ENCODE measurements at places on chromosomes 2 and 18.
A peak's percentile ranks its signal among the peaks of the same experiment; 100 is the strongest.

GRCh38 chr2:182404092-182404491, 22.7 kb downstream of the PDE1A start:
- no peak overlapping the region for H3K27ac ChIP-seq
- H3K4me3 ChIP-seq: no peak overlapping the region
- H3K4me1 ChIP-seq: no peaks in the 10 kb centered on the region
- no peaks in the 10 kb centered on the region for H3K27me3 ChIP-seq
- no peaks in the 10 kb centered on the region for H3K36me3 ChIP-seq

DNA sequence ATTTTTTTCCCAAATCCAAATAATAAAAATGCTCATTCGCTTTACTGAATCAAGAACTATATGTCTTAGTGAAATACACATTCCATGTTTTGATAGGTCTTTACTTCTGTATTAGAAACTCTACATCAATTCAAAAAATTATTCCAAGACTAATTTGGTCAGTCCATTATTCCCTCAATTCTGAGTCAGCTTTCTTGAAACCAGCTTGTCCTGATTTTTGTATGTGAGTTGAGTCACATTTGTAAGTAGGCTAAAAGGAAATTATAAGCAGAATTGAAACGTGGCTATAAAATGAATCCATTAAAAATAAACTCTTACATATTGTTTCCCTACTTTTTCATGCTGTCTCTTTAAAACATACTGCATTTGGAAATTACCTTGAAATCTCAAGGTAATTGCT, 113.0 kb downstream of the DNER start:
- no peak for DNase-seq
- H3K4me1 ChIP-seq: no peaks in the 10 kb centered on the region
- no peak overlapping the region for H3K27ac ChIP-seq

GRCh38 chr2:183037074-183037552, 1.1 kb downstream of the NCKAP1 start:
- peak overlapping the region; percentile 90 for H3K4me3 ChIP-seq
- no peaks in the 10 kb centered on the region for H3K36me3 ChIP-seq
- no peak for DNase-seq
- H3K27me3 ChIP-seq: no peaks in the 10 kb centered on the region
- H3K27ac ChIP-seq: peak overlapping the region; percentile 97

DNA sequence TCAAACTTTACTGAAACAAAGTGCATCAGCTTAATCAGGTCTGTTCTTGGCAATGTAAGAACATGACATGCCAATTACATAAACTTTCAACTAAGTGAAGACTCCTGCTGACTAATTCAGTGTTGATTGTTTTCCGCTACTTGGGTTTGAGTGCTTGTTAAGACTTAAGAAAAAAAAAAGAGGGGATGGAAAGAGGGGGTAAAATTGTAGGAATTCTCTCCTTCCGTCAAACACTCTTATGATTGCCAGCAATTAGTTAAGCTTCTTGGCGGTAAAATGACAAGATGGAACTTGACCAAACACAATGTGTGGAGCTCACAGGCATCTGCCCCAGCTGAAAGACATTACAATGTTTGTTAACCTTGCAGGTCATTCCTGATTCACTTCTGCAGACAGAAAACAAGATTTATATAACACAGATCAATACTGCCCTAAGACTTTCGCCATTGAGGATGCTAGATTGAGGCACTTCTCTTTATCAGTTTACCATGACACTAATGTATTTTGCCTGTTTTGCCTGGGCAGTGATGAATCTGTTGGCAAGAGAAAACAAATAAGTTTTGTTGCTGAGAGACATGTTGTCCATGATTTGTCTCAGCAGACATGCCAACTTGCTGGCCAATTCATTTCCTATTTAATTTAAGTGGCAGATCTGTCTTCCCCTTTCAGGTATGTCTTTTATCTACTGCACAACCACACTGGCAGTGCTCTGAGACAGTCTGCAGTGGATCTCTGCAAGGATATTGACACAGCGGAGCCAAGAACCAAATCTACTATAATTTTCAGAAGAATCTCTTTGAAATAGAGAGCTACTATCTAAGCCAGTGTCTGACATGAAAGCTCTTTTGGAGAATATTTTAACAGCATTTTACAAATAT, 410.0 kb upstream of the KCNH7 start:
- no peaks in the 10 kb centered on the region for H3K4me1 ChIP-seq
- H3K4me3 ChIP-seq: no peak overlapping the region
- H3K36me3 ChIP-seq: no peaks in the 10 kb centered on the region
- H3K27ac ChIP-seq: no peak overlapping the region

- no peak overlapping the region for H3K27ac ChIP-seq
- no peaks in the 10 kb centered on the region for H3K4me1 ChIP-seq
- H3K4me3 ChIP-seq: no peak overlapping the region
- no peaks in the 10 kb centered on the region for H3K36me3 ChIP-seq
Observed at GRCh38 chr2:126761981-126762878, 106.3 kb downstream of the GYPC start.

DNA sequence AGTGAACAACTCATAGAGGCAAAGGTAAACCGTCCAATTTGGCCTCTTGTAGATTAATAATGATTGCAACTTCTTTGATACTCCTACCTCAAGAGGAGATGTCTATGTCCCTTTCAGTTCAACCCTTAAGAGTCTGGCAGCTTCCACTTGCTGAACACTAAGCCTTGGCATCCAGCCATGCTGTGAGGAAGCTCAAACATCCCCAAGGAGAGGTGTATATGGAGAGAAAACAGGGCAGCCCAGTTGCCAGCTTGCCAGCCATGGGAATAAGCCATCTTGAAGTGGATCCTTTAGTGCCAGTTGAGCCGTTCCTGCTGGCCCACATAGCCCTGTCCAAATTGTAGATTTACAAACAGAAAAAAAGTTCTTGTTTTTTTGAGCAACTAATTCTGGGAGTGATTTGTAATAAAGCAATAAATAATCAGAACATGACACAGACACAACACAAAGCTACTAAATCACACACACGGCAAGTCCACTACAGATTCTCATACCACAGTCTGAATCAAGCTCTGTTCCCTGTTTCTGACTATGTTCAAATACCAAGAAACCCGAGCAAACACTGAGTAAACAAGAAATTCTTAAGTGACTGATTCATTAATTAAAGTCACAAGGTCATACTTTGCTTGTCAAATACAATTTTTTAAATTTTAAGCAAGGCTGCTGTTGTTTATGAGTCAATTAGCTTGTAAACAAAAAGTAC, 96.1 kb downstream of the PID1 start:
- DNase-seq: no peak
- H3K27ac ChIP-seq: no peak overlapping the region
- no peak overlapping the region for H3K4me3 ChIP-seq
- no peaks in the 10 kb centered on the region for H3K27me3 ChIP-seq
- H3K36me3 ChIP-seq: no peaks in the 10 kb centered on the region

GRCh38 chr2:189150033-189150432, 29.5 kb downstream of the COL5A2 start:
- no peaks in the 10 kb centered on the region for H3K27me3 ChIP-seq
- H3K36me3 ChIP-seq: no peaks in the 10 kb centered on the region

DNA sequence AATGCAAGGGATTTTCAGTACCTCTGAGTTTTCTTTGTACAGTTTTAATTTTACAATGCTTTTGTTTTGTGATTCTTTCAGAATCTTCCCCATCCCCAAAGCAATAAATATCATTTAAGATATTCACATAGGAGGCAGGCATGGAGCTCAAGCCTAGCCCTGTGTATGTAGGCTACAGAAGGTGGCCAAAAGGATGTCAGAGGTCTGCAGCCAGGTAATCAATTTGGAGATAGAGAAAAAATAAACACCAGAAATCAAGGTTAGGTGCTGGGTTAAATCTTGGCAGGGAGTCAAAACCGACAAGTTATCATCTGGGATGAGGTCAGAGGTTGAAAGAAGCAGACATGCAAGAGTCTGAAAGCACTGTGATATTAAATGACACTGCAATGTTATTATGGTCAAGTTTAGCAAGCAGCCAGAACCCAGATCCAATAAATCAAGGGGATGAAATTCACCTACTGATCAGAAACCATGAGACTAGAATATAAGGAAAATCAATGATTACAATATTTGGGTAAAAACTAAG, 45.1 kb upstream of the LRP1B start:
- H3K4me3 ChIP-seq: no peak overlapping the region
- no peak for DNase-seq

- H3K4me1 ChIP-seq: no peaks in the 10 kb centered on the region
- no peaks in the 10 kb centered on the region for H3K36me3 ChIP-seq
Observed at GRCh38 chr2:74099271-74099670, 48.4 kb downstream of the BOLA3 start.

- H3K4me1 ChIP-seq: no peaks in the 10 kb centered on the region
- no peak overlapping the region for H3K27ac ChIP-seq
- DNase-seq: no peak
- H3K36me3 ChIP-seq: no peaks in the 10 kb centered on the region
Observed at GRCh38 chr18:7885865-7886264, 318.7 kb downstream of the PTPRM start.

DNA sequence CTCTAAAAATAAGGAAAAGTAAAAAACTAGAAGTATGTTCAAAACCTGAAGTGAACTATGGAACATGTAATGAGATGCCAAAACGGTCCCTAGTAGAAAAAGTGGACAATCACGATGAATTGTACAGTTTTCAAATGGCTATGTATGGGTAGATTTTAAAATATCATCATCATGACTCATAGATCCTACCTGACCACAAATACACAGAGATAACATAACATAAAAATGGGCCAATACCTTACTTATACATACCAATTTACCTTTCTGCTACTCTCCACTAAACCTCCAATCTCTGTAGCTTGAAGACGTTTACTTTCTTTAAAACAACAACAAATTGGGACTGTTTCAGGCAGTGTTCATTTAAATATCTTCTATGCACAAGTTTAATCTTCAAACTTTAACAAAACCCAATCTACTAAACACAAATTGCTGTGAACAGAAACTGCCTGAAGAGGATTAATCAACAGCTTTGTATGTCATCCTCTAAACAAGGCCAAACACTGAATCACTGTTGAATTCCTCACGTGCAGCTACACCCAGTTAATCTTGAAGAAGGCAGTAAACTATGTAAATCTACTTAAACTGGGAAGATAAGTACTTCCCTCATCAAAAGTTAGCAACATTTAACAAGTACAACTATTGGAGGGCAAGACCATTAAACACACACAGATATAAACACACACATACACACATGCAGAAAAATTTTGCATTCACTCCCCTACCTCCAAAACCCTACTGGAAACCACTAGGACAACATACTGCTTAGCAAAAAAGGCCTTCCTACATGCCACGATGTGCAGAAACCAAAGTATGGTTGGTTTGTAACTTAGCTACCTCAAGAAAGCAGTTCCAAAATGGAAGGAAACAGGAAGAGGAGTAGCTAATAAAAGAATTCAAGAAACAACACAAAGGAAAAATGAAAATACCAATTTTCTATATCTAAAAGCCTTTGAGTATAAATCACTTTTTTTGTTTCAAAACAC, 90.3 kb downstream of the RBMS1 start:
- H3K36me3 ChIP-seq: no peaks in the 10 kb centered on the region
- no peak overlapping the region for H3K4me3 ChIP-seq
- peak overlapping the region; percentile 99 for H3K27ac ChIP-seq
- no peaks in the 10 kb centered on the region for H3K27me3 ChIP-seq
- H3K4me1 ChIP-seq: peaks cover 16% of the 10 kb centered on the region

- H3K4me3 ChIP-seq: no peak overlapping the region
- H3K4me1 ChIP-seq: no peaks in the 10 kb centered on the region
- no peaks in the 10 kb centered on the region for H3K36me3 ChIP-seq
- no peak for DNase-seq
Observed at GRCh38 chr2:64697297-64698176, 43.8 kb upstream of the SERTAD2 start.

- H3K4me3 ChIP-seq: peak overlapping the region; percentile 13
- DNase-seq: peak; percentile 30
- H3K27me3 ChIP-seq: no peaks in the 10 kb centered on the region
- H3K36me3 ChIP-seq: no peaks in the 10 kb centered on the region
Observed at GRCh38 chr2:95076705-95077529, 44.7 kb downstream of the MRPS5 start.

GRCh38 chr2:37364351-37364750, 19.9 kb downstream of the QPCT start:
- H3K4me3 ChIP-seq: no peak overlapping the region
- H3K36me3 ChIP-seq: no peaks in the 10 kb centered on the region
- no peak for DNase-seq
- H3K4me1 ChIP-seq: no peaks in the 10 kb centered on the region
- H3K27ac ChIP-seq: no peak overlapping the region
- H3K27me3 ChIP-seq: no peaks in the 10 kb centered on the region

DNA sequence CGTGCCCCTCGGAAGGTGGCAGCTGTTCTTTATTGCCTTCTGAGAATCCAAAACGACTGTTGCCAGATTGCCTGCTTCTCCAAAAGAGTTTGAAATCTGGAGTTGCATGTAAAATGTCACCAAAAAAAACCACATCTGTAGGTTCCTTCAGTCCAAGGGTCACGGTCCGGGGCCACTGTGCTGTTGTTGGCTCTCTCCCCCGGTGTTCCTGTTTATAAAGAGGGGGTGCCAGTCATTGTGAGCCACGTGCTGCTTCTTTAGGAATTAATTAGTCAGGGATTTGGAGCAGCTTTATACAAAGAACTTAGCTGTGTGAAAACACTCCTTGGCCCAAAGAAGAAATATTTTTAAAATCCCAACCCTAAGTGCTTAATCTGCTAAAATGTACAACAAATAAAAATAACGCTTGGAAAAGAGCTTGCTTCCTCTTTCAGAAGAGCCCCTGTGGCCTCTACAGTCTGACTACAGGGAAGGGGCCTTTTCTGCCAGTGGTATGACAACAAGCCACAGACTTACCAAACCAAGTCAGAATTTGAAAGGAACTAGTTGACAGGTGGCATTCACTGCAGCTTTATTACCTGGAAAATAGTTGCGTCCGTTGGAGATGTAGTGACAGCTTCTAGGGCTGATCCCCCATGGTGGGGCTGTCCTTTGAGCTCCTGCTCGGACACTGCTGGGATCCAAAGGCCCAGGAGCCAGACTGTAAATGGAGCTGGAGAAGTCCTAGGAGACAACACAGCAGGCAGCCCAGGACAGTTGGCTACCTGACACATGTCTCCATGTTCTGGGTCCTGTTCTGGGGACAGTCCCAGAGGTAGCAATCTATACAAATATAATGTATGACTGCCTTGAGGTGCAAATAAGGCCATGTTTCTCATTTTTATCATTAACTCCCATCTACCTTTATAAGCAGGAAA, 84.5 kb upstream of the SLC1A4 start:
- no peaks in the 10 kb centered on the region for H3K36me3 ChIP-seq
- no peak for DNase-seq
- H3K27me3 ChIP-seq: no peaks in the 10 kb centered on the region
- H3K4me3 ChIP-seq: no peak overlapping the region
- H3K4me1 ChIP-seq: no peaks in the 10 kb centered on the region

GRCh38 chr18:6088432-6088831, 193.1 kb upstream of the TMEM200C start:
- H3K36me3 ChIP-seq: no peaks in the 10 kb centered on the region
- no peak for DNase-seq
- H3K4me1 ChIP-seq: no peaks in the 10 kb centered on the region
- H3K27me3 ChIP-seq: no peaks in the 10 kb centered on the region

Data from uterus (tissue), 4 donors.